ENCODE measurements at places on chromosomes 2 and 18.

- DNase-seq = no peak
Observed at GRCh38 chr18:37552286-37552685, 13.3 kb downstream of the CELF4 start.

GRCh38 chr18:38996056-38996455 lies 1430.5 kb upstream of the CELF4 start:
- no peak for DNase-seq

GRCh38 chr18:354471-354870 lies 86.6 kb upstream of the THOC1 start:
- DNase-seq = no peak

DNA sequence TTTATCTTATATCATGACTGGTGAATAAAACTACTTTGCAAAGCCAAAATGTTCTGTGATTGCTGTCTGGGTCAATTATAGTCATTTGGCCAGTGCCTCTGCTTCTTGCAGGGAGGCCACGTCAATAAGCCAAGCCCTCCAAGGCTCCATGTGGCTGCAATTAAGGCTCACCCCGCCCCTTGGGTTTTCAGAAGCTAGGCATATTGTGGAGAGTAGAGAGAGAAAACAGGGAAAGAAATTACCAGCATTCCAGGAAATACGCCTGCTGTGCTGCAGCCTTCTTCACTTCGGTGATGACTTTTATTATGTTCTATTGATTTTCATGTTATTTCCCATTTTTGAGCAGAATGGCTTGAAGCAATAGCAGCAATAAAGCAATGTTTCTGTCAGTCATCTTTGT lies 319.7 kb downstream of the SOX11 start:
- DNase-seq = no peak
